ENCODE measurements at places on chromosomes 7 and 10.

GRCh38 chr10:61825001-61825400 is 76.5 kb upstream of the ARID5B start:
- DNase-seq = no peak

GRCh38 chr7:123673752-123674398 is 18.2 kb downstream of the LMOD2 start:
- DNase-seq = no peak

GRCh38 chr10:1171586-1171985 is 115.4 kb downstream of the WDR37 start:
- DNase-seq = no peak

DNA sequence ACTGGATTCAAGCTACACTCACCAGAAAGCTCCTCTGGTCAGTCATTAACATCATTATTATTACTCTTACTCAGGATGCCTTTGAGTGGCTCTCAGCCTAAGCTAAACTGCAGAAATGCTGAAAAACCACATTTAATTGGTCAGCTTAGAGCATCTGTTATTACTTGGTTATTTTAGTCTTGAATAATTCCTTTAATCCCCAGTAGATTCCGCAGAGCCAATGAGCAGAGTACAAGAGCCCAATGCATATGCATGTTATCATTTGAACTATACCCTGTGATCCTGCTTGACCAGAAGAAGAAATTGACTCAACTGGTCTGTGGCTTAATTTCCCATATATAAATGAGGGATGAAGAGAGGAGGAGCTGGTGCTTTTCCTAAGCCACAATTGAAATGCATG is 417.6 kb upstream of the C7orf33 start:
- DNase-seq = no peak
